ENCODE measurements at places on chromosomes 7 and 10.

- no peak for DNase-seq
Measured at GRCh38 chr10:86661161-86662025, 6.9 kb upstream of the LDB3 start.

DNA sequence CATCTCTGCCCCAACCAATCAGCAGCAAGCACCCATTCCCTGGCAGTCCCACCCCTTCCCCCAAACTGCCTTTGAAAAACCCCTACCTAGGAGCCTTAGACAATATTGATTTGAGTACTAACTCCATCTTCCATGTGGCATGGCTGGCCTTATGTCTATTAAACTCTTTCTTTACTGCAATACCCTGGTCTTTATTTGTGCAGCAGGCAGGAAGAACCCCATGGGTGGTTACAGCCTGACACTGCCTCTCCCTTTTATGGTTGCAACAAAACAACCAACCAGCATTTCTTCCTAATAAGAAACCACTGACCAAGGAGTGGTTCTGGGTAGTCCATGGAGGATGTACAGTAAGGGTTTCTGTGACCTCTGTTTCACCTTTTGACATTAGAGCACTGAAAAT lies 418.1 kb downstream of the THSD7A start:
- DNase-seq, result no peak

DNA sequence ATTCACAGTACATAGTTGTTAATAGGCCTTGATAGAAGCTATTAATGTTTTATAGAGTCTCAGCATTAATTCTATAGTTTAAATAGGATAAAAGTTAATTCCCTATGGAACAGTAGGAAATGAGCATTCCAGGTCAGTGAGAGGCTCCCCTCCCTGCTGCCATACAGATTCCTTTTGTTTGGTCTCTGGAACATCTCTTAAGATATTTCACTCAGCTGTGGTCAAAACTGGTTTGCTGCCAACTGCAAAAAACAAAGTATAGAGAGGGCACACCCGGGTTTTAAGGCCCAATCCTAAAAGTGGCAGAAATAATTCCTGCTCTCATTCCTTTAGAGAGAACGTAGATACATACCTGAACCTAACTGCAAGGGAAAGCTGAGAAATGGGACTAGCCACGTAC lies 51.3 kb downstream of the MDFIC start:
- no peak for DNase-seq

- DNase-seq, result no peak
Measured at GRCh38 chr10:11010582-11010981, 7.1 kb upstream of the CELF2 start.

- no peak for DNase-seq
Measured at GRCh38 chr10:71266147-71266917, 52.7 kb upstream of the SLC29A3 start.

GRCh38 chr7:1940402-1940786 lies 270.3 kb downstream of the ELFN1 start:
- peak; percentile 90 for DNase-seq

- no peak for DNase-seq
Measured at GRCh38 chr7:71594736-71595135, 462.8 kb downstream of the GALNT17 start.

DNA sequence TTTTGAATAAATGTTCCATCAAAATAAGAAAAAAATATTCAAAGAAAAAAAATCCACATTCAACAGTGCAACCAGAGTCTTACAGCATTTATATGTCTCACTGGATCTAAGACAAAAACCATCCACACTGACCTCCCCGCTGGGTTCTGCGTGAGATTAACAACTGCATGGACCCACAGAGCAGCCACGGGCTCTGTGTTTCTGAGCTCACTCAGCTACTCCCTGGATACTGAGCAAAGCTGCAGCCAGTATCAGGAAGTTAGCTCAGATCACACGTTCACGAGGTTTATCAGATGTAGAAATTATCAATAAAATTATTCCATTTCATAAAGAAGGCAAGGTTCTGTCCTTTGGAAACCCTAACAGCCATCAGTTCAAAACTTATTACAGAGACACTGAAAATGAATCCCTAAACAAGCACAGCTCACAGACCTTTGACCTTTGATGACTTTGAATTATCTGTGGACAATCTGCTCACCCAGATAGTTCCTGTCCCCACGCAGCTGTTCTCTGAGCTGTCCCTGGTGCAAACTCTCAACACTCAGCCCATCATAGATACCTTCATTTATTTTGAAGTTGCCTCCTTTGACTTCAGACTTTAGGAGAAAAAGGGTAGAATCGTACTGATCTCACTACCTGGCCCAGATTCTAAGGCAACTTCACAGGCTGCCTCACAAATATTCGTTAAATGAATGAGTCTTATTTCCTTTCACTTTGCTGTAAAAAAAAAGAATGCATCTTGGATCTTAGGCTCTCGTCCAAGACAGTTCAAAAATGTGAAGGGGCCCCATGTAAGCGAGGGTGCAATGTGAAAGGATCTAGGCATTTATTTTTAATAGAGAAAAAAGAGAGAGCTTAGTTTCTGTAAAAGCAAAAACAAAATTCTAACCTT lies 67.7 kb upstream of the SVIL start:
- DNase-seq, result no peak

DNA sequence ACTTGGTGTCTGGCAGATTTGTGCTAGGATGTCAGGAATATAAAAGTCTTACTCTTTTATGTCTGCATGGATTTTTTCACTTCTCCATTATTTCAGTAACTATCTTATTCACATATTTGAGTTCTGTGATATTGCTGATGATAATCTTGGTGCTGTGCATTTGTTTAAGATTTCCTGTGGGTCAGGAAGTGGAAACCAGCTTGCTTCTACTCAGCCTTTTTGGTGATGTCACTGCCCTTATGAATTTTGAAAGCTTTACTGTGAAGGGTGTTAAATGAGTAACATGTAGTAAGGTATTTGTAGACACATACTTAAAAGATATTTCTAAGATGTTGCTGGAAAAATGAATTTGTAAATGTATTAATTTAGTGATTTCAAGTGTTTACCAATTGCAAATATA lies 69.5 kb upstream of the VOPP1 start:
- DNase-seq, result no peak

DNA sequence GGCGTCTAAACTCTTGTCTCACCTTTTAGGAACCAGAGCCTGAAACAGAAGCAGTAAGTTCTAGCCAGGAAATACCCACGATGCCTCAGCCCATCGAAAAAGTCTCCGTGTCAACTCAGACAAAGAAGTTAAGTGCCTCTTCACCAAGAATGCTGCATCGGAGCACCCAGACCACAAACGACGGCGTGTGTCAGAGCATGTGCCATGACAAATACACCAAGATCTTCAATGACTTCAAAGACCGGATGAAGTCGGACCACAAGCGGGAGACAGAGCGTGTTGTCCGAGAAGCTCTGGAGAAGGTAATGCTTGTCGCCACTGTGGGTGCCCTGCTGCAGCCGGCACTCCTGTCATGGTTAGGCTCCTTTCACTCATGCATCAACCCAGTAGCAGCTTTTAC lies 113.1 kb downstream of the ZMYND11 start:
- no peak for DNase-seq

DNA sequence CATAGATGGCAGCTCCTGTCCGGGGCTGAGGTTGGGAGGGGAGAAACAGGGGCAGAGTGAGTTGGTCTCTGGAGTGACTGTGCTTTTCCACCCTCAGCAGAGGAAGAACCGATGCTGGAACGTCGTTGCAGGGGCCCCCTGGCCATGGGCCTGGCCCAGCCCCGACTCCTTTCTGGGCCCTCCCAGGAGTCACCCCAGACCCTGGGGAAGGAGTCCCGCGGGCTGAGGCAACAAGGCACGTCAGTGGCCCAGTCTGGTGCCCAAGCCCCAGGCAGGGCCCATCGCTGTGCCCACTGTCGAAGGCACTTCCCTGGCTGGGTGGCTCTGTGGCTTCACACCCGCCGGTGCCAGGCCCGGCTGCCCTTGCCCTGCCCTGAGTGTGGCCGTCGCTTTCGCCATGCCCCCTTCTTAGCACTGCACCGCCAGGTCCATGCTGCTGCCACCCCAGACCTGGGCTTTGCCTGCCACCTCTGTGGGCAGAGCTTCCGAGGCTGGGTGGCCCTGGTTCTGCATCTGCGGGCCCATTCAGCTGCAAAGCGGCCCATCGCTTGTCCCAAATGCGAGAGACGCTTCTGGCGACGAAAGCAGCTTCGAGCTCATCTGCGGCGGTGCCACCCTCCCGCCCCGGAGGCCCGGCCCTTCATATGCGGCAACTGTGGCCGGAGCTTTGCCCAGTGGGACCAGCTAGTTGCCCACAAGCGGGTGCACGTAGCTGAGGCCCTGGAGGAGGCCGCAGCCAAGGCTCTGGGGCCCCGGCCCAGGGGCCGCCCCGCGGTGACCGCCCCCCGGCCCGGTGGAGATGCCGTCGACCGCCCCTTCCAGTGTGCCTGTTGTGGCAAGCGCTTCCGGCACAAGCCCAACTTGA lies 2.7 kb downstream of the REPIN1 start:
- DNase-seq, result no peak

DNA sequence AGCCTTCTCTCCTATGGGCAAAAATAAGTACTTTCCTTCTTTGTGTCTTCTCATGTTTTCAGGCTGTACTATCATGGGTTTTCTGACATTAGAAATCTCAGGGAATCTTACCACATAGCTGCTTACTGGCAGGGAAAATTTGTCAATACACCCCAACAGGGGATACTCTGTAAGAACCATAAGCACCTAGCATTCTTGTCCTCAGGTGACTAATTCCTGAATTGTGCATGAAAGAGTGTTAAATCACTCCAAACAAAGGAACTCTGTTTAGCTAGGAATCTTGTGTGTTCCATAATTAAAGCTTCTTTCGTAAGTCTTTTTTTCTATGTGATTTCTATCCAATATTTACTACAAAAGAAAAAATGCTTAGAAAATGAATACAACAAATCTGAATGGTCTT lies 206.7 kb upstream of the POT1 start:
- DNase-seq, result no peak

Measured in effector CD4-positive, alpha-beta T cell (primary cell).